ENCODE measurements at places on chromosomes 5 and 9.

DNA sequence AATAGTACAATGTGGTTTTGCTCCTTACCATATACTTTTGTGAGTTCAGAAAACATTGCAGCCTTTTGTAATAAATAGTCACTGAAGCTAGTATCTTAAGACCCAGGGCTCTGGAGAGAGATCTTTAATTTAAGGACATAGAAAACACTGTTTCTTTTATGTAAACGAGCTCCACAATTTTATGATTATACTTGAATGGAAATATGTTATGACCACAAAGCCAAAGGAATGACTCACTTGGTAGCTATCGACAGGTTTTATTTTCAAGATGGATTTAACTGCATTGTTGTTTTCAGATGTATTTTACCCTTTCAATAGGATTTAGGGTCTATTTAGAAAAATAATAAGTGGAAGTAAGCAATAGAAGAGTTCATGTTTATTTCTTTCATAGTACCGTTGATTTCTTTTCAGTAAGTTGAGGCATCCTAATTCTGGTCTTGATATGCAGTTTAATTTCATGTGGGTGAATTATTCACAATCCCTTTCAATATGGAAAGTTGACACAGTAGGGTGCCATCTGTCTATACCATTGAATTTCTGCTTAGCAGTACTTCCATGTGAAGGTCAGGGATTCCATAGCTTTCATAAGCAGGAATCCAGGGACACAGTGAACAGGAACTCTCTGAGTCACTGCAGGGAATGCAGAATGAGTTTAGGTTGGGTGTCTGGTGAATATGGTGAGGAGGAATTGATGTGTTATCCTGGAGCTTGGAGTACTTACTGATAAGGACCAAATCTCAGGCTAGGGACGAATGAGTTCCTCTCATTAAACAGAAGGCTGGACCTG, 157.6 kb downstream of the CD180 start:
- no peak for DNase-seq

DNA sequence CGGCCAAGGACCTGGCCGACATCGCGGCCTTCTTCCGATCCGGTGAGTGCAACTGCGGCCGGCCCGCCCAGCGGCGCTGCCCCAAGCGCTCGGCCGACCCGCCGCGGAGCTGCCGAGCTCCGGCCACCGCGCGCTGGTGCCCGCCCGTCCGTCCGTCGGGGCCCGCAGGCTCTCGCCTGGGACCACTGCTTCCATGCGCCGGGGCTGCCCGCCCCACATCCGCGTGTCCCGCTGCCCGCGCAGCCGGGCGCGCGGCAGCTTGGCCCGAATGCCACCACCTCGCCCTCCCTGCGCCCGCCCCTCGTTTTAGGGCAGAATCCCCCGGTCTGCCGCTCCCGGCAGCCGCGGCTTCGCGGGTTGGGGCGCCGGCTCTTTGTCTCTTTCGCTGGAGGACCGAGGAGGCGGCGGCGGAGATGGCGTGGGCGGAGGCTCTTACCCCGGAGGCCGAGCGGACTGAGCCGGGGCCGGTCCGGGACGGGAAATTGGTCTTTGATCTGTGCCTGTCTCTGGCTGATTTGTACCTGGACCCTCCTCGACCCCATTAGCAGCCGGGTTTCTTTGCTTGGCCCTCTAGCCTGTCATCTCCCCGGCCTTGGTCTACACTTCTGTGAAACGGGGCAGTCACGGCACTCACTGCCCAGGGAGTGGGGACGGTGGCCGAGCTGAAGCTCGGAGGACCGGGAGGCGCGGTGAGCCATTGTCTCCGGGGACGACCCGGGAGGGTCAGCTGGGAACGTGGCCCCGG, 871 bp downstream of the TRIO start:
- no peak for DNase-seq

- DNase-seq: no peak
Observed at GRCh38 chr5:14678773-14679334, 14.3 kb downstream of the OTULIN start.

DNA sequence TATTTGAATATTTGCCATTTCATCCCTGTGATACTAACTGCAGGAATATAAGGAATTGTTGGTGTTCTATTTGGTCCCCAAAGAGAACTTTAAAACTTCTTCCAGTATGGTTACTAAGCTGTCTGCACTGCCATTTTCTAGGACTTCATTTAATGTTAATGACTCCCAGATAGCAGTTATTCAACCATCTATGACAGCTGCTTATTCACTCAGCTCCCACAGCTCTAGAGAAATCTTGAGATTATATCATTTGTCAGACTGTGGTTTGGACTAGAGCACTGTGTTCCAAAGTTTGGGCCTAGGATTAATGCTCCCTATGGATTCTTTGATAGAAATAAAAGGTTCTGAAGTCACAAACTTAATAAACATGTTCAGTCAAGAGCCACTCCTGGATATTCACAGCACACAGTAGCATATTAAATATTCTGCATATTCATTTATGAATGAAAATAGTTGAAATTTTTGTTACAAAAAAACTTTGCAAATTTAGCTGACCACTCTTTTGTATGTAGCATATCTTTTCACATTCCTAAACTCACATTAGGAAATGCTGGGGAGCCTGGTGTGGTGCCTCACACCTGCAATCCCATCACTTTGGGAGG, 173.7 kb downstream of the NFIB start:
- no peak for DNase-seq

GRCh38 chr5:60673334-60673733, 26.6 kb downstream of the DEPDC1B start:
- no peak for DNase-seq

- DNase-seq: no peak
Observed at GRCh38 chr5:112917453-112917995, 4.5 kb downstream of the REEP5 start.
